ENCODE measurements at places on chromosomes 3 and 15.

DNA sequence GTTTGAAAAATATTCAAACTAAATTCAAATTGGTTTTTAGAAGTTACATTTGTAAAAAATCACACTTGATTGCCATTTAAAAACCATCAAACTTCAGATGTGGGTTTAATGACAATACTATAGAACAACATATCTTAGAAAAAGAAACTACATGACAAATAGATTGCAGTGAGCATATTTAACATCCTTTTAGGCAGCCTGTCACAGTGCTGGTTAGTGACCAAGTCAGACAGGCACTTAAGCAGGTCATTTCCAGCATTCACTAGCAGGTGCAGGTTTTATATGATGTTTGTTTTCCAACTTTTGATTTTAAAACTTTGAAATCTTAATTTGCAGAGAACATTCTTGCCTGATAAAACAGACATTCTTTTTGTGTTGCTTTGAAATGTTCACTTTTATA, 115.7 kb downstream of the MBNL1 start:
- DNase-seq = no peak

DNA sequence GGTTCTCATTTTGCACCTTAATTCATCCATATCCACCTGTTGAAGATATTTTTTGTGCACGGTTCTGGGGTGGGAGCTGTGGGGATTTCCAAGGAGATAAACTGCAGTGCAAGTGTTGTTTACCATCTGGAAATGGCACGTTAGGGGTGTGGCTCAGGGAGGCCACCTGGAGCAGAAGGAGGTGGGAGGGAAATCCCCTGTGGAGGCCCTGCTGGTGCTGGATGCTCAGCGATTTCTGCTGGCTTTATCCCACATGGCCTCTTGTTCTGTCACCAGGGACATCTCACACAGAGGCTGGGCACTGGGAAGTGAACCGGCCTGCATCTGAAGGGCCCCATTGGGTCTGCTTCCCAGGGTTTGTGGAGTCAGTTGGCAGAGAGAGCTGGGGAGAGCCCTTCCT, 24.3 kb downstream of the TRPM1 start:
- DNase-seq = no peak

GRCh38 chr3:29789686-29790085, 508.8 kb downstream of the RBMS3 start:
- no peak for DNase-seq

GRCh38 chr3:140166861-140167599, 232.0 kb downstream of the CLSTN2 start:
- DNase-seq = no peak

GRCh38 chr3:128438488-128439072, 28.1 kb downstream of the DNAJB8 start:
- no peak for DNase-seq

- DNase-seq = no peak
These were observed 3.5 kb downstream of the SPATA12 start for GRCh38 chr3:57064001-57064400.

DNA sequence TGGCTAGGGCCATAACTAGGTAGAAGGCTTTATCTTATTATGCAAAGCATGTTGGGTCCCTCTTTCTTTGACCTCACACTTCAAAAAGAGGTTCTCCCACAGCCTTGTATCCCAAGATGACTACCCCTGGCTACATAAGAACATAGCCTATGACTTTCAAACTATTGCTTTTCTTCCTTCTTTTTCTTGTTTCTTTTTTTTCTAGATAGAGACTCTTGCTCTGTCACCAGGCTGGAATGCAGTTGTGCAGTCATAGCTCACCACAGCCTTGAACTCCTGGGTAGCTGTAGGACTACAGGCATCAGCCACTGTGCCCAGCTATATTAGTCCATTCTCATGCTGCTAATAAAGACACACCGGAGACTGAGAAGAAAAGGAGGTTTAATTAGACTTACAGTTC, 47.2 kb downstream of the DIPK2A start:
- DNase-seq = no peak

DNA sequence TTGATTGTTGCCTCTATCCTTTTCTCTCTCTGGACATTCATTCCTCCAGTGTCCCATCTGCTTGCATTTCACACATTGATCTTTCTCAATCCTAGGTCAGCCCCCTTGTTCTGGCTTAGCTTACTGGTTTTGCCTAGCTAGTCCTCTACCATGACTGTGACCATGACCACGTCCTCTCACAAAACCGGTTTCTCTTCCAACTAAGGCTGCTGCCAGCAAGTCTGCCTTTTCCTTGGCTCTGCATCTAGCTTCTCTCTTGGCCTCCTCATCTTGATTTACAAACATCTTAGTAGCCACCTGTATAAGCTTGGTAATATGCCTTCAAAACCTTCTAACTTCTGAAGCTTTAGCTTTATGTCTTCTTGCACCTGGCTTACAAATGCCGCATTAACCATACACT, 167.2 kb downstream of the STXBP5L start:
- no peak for DNase-seq

DNA sequence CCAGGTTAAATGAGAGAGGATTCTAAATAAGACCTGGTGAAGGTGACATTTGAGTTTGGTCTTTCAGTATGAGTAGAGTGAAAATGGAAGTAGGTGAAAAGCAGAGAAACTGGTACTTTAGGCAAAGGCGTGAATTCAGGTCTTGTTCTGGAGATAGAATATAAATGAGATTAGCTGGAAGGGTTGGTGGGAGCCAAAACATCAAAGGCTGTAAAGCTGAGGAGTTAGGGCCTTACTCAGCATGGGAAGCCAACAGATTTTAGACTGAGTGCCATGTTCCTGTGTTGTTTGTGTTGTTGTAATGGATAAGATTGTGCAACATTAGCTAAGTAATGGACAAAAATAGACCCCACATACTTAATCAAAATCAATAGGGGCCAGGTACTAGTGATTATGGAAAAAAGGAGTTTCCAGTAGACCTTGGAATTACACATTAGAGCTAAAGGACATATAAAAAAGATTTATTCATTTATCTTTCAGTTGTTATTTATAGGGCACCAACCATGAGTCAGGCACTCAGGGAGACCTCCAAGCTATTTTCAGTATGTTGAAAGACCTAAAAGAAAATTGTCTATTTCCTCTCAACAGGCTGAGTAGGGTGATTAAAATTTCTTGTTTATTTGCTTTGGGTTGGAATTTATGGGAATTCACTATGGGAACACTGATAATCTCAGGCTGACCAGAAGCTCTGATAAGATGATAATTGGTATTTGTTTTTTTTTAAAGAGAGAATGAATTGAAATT, 20.8 kb downstream of the ARL14 start:
- no peak for DNase-seq

Measured in activated T-helper 9 cell treated with anti-CD3 and anti-CD28 coated beads, Interleukin-2, amount 50 U/mL, for 16 hours (primary cell).